Lower lobe of right lung (tissue), 2 donors: ENCODE measurements at places on chromosomes 6 and 20. TPM values are rescaled to one million over a fixed set of nuclear protein-coding genes. Genes with fewer than 3 reads are reported as not detected.

Gene HDGFL1
- total RNA-seq, result not detected

DNA sequence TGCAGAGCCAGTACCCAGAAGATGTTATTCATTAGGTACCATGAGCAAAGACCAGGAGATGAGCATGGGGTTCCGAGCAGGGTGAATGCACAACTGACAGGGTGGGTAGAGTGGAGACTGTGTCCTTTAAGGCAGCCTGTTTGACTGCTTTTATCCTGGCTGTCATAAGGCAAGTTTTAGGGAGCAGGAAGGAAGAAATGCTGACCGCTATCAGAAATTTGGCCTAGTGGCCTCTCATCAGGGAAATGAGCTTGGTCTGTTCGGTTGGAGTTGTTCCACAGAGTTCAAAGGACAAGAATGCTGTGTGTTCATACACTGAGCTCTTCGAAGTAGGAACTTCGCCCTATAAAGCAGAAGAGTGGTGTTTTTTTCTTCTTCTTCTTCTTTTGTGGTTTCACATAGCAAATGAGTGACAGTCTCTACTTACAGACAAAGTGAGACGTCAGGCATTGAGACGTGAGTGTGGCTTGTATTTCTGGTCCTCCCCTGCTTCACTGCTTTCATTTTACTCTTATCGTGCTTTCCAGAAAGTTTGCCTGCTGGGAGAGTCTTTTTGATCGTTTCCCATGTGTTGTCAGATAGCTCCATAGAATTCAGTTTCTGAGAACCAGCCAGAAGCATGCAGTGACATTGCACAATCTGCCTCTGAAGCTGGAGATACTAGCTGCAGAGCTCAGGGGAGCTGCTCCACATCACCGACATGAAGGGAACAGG, at the start of gene CASS4:
TSS of gene CASS4 (plus strand) at position 502 of the 714 bp plus-strand sequence. CDS start at position 701, 199 bp downstream.
- H3K27ac ChIP-seq, result peak within 1 kb of the TSS; percentile 85
- peak within 1 kb of the TSS; percentile 51 for H3K4me3 ChIP-seq
- DNase-seq, result no peak
- no peaks in the 10 kb centered on the region for H3K27me3 ChIP-seq

GRCh38 chr6:157982102-157982562, 469 bp downstream of the SYNJ2 start:
- H3K4me3 ChIP-seq, result peak overlapping the region; percentile 83
- peak overlapping the region; percentile 56 for H3K27ac ChIP-seq
- no peaks in the 10 kb centered on the region for H3K27me3 ChIP-seq
- H3K4me1 ChIP-seq, result peaks cover 34% of the 10 kb centered on the region
- H3K36me3 ChIP-seq, result no peaks in the 10 kb centered on the region
- DNase-seq, result no peak

Gene AKIRIN2
- 67.6 TPM for total RNA-seq

Gene VIP
- total RNA-seq, result 1.5 TPM

DNA sequence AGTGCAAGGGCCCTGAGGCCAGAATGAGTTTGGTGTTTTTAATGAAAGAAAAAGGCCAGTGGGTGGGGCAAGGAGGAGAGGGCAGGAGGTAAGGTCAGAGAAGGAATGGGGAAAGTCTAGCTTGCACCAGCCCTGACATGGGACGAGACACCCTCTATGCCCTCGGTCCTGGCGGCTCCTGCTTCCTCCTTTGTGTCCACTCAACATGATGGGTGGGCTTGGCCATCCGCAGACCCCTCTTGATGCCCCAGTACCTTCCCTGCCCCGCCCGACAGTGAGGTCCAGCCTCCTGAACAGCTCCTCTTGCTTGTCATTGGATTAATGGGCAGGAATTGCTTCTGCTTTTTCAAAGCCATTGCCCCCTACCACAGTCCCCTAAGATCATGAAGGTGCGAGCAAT, 33.6 kb upstream of the ANGPT4 start:
- H3K27ac ChIP-seq, result no peak overlapping the region
- no peaks in the 10 kb centered on the region for H3K36me3 ChIP-seq
- no peak for DNase-seq
- H3K4me3 ChIP-seq, result no peak overlapping the region

DNA sequence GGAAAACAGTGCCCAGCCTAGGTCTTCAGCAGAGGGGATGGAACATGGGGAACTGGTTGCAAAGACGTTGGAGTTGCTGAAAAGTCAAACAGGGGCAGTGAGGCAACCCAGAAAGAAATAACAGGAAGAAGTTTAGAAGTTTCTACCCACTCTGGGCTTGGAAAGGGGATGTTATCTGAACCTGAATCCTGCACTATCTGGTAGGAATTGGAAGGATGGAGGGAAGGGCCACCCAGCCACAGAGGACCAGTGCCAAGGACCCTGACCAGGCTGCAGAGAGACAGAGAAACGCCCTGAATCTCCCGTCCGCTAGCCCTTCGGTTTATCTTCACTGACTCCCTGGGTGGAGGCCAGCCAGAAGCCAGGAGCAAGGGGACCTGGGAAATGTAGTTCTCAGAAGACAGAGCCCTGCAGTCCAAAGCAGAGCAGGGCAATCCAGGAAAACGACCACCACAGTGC, 217.3 kb upstream of the RREB1 start:
- H3K27ac ChIP-seq, result peak overlapping the region; percentile 43
- H3K27me3 ChIP-seq, result no peaks in the 10 kb centered on the region
- H3K4me1 ChIP-seq, result peaks cover 31% of the 10 kb centered on the region
- no peaks in the 10 kb centered on the region for H3K36me3 ChIP-seq
- peak overlapping the region; percentile 6 for H3K4me3 ChIP-seq

Gene DPPA5
- total RNA-seq, result not detected

DNA sequence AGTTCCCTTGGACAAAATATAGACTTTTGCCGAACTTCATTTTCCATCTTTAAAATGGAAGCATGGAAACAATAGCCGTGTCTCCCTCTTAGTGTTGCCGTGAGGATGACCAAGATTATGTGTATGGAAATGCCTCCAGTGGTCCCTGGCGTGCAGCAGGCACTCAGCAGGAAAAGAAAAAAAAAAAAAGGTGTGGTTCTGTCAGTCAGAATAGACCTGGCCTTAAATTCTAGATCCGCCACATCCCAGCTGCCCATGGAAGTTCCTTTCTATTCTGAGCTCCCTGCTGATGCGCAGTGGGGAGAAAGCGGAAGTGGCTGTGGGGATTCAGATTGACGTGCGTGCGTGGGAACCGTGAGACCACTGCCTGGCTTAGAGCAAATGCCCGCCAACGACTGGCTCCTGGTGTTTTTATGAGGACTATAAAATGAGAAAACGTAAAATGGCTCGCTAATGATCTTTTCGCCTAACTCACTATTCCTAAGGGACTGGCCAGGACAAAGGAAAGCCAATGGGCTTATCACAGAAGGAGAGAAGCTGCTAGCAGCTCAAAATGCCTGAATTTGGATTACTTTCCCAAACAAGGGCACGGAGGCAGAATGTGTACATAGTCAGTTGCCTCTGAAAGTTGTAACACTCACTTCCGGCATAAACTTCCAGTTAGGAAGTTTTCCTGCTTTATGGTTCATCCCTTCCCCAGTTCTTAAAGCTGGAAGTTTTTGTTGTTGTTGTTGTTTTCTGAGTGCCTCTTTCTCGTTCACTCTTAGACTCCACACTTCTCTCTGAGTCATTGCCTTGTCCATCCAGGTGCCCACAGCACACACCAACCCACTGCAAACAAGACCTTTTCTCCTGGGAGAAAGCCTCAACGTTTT, 11.4 kb upstream of the PDE10A start:
- H3K4me1 ChIP-seq, result no peaks in the 10 kb centered on the region
- no peak overlapping the region for H3K27ac ChIP-seq
- no peaks in the 10 kb centered on the region for H3K36me3 ChIP-seq
- H3K27me3 ChIP-seq, result peaks cover 2% of the 10 kb centered on the region

DNA sequence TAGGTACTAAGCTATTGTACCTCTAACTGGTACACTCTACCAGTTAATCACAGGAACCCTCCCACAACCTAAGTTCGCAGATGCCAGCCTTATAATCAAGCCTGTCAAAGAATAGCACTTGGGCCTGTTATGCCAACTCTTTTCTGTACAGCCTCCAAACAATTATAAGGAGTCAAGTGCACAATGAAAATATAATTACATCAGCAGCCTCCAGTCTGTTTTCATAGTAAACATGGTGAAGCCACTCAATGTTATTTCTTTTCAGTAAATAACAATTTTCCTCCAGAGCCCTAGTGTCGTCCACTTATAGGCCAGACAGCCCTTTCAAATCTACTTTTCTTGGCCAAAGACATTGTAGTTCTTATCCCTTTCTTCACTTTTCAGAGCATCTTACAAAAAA, 82.7 kb upstream of the CARMIL1 start:
- peaks cover 18% of the 10 kb centered on the region for H3K4me1 ChIP-seq
- H3K36me3 ChIP-seq, result no peaks in the 10 kb centered on the region

DNA sequence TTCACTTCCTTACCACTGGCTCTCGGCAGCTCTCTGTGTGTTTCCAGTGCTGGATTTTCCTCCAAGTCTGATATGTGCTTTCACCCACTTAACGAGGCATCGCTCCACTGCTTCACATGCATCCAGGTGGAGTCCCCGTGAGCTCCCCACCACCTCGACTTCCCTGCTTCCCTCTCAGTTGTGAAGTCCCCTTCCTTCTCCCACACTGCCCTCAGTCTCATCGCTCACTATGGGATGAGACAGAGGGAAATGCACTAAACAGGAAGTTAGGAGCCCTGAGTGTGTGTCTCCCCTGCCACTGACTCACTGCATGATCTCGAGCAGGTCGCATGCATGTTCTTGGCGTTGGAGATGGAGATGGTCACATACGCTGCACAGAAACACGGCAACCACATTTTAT, 84.0 kb downstream of the MTHFD1L start:
- no peak overlapping the region for H3K27ac ChIP-seq
- no peaks in the 10 kb centered on the region for H3K4me1 ChIP-seq
- no peaks in the 10 kb centered on the region for H3K27me3 ChIP-seq

Gene GPLD1
- total RNA-seq, result 3.6 TPM

GRCh38 chr20:38001981-38002380, 31.3 kb downstream of the TTI1 start:
- H3K36me3 ChIP-seq, result peaks cover 88% of the 10 kb centered on the region
- no peaks in the 10 kb centered on the region for H3K4me1 ChIP-seq
- DNase-seq, result no peak
- H3K27me3 ChIP-seq, result no peaks in the 10 kb centered on the region
- H3K27ac ChIP-seq, result no peak overlapping the region

DNA sequence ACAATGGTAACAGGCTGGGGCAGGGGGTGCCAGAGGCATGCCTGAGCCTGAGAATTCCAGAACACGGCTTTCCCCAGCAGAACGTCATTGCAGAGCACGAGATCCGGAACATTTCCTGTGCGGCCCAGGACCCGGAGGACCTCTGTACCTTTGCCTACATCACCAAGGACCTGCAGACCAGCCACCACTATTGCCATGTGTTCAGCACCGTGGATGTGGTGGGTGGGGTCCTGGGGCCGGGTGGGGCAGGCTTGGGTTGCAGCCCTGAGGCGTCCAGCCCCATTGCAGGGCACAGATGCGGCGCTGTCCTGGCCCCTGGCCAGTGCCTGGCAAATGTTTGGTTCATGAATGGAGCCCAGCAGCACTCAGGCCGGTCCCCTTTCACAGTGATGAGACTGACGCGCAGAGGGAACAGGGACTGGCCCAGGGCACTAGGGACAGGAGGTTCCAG, 57.1 kb downstream of the TCP11 start:
- H3K36me3 ChIP-seq, result peaks cover 100% of the 10 kb centered on the region
- H3K4me3 ChIP-seq, result no peak overlapping the region
- no peaks in the 10 kb centered on the region for H3K27me3 ChIP-seq
- H3K27ac ChIP-seq, result no peak overlapping the region
- no peak for DNase-seq

- H3K4me3 ChIP-seq, result no peak overlapping the region
- DNase-seq, result no peak
- H3K27me3 ChIP-seq, result no peaks in the 10 kb centered on the region
- no peaks in the 10 kb centered on the region for H3K4me1 ChIP-seq
- no peak overlapping the region for H3K27ac ChIP-seq
These were observed 158.1 kb upstream of the HCRTR2 start for GRCh38 chr6:55016261-55016660.

GRCh38 chr6:12715437-12715836, 1.1 kb upstream of the PHACTR1 start:
- no peak overlapping the region for H3K27ac ChIP-seq
- no peak overlapping the region for H3K4me3 ChIP-seq
- DNase-seq, result no peak

GRCh38 chr6:137901454-137901853, 34.4 kb downstream of the TNFAIP3 start:
- no peaks in the 10 kb centered on the region for H3K4me1 ChIP-seq
- no peaks in the 10 kb centered on the region for H3K27me3 ChIP-seq
- no peaks in the 10 kb centered on the region for H3K36me3 ChIP-seq
- no peak overlapping the region for H3K27ac ChIP-seq
- H3K4me3 ChIP-seq, result no peak overlapping the region

- no peak for DNase-seq
- H3K27me3 ChIP-seq, result no peaks in the 10 kb centered on the region
- H3K4me1 ChIP-seq, result peaks cover 39% of the 10 kb centered on the region
- H3K4me3 ChIP-seq, result no peak overlapping the region
- H3K27ac ChIP-seq, result peak overlapping the region; percentile 54
These were observed 56.6 kb downstream of the TGM2 start for GRCh38 chr20:38108438-38108985.

Gene KCNK16
- not detected for total RNA-seq

GRCh38 chr6:157647261-157647915, 175.7 kb upstream of the SNX9 start:
- no peak for DNase-seq
- H3K27me3 ChIP-seq, result no peaks in the 10 kb centered on the region
- H3K4me1 ChIP-seq, result no peaks in the 10 kb centered on the region
- no peak overlapping the region for H3K4me3 ChIP-seq
- no peak overlapping the region for H3K27ac ChIP-seq
- peaks cover 6% of the 10 kb centered on the region for H3K36me3 ChIP-seq

DNA sequence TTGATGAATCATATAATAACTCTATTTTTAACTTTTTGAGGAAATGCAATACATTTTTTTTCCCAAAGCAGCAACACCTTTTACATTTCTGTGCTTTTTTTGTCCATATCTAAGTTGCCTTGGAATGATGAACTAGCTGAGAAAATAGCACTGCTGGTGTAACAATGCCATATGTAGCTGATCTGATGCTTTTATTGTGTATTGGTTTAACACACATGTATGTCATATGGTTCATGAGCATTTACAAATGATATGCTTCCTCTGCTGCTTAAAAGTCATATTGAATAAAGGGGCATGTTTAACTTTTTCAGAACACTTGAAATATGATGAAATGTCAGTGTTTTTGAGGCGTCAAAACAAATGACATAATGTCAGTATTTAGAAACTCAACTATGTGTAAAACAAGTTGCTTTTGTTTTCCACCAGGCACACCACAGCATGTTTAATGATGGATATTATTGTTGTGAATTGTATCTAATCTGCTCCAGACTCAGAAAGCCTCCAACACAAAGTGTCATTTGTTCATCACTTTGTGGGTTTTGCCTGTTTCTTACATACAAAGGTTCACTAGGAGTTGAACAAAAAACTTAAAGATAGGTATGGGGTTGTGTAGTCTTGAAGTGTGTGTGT, 775.8 kb upstream of the FLRT3 start:
- no peaks in the 10 kb centered on the region for H3K36me3 ChIP-seq
- DNase-seq, result no peak
- H3K4me1 ChIP-seq, result no peaks in the 10 kb centered on the region
- no peaks in the 10 kb centered on the region for H3K27me3 ChIP-seq
- no peak overlapping the region for H3K4me3 ChIP-seq
- no peak overlapping the region for H3K27ac ChIP-seq

DNA sequence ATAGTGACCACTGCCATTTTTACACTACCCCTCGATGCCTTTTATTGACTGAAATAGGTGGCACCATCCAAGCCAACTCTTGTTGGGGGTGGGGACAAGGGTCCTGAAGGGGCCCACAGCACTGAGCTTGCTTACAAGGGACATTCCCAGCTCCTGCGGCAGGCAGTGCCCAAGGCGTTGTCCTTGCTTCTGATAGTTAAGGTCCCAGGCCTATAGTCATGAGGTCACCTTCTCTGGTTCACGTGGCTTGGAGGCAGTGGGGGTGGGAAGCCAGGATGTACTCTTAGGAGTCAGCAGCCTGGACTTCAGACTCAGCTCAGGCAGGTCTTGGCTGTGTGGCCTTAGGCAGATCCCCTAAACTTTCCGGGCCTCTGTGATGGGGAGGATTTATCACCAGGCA, 48.6 kb downstream of the TOX2 start:
- H3K27ac ChIP-seq, result no peak overlapping the region
- no peaks in the 10 kb centered on the region for H3K36me3 ChIP-seq

Gene RTF2
- 68.6 TPM for total RNA-seq
